CD4-positive, alpha-beta T cell treated with Interleukin-4 for 1 hour (primary cell): ENCODE measurements at places on chromosomes 11 and 22.

DNA sequence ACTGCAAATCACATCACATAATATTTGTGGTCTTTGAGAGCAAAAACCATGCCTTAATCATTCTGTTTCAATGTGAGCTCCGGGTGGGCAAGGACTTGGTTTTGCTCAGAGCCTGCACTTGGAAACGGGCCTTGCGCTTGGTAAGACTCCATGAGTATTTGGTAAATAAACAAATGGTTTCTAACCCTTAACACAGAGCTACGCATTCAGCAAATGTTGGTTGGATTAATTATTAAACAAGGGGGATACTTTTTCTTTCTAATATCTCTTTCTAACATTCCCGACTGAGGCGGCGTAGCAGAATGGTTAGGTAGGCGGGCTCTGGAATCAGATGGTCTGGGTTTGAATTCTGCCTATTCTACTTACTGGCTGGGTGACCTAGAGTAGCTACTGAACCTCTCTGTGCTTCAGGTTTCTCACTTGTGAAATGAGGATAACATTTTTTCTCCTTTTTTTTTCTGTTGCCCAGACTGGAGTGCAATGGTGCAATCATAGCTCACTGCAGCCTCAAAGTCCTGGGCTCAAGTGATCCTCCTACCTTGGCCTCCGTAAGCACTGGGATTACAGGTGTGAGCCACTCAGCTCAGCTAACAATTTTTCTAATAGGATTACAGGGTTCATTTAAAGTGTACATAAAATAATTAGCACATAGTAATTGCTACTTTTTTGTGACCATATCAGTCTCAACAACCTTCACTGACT is 3.4 kb upstream of the FAM83F start:
- DNase-seq: no peak

GRCh38 chr22:43136255-43136654 is 6.9 kb downstream of the MCAT start:
- peak; percentile 47 for DNase-seq

GRCh38 chr11:13336246-13336878 is 58.8 kb downstream of the BMAL1 start:
- DNase-seq: no peak

DNA sequence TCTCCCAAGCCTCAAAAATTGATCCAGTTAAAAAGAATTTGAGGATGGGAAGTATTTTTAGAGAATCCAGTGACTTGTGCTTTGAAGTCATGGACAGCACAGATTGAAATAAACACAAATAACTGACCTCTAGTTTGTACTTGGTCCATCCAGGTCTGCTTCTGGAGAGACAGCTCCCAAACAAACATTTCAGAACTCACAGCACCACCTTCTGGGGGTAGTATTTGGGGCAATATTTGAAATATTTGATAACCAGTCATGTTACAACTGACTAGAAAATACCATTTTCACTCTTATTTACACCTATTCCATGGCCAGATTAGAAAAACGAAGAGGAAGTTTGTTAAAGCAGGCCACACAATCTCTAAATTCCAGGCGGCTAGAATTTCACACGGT is 56.2 kb downstream of the CTSC start:
- no peak for DNase-seq

GRCh38 chr11:61771985-61772455 is 19.6 kb downstream of the MYRF start:
- no peak for DNase-seq

- no peak for DNase-seq
These were observed 663.9 kb downstream of the DLG2 start for GRCh38 chr11:84963240-84963639.

DNA sequence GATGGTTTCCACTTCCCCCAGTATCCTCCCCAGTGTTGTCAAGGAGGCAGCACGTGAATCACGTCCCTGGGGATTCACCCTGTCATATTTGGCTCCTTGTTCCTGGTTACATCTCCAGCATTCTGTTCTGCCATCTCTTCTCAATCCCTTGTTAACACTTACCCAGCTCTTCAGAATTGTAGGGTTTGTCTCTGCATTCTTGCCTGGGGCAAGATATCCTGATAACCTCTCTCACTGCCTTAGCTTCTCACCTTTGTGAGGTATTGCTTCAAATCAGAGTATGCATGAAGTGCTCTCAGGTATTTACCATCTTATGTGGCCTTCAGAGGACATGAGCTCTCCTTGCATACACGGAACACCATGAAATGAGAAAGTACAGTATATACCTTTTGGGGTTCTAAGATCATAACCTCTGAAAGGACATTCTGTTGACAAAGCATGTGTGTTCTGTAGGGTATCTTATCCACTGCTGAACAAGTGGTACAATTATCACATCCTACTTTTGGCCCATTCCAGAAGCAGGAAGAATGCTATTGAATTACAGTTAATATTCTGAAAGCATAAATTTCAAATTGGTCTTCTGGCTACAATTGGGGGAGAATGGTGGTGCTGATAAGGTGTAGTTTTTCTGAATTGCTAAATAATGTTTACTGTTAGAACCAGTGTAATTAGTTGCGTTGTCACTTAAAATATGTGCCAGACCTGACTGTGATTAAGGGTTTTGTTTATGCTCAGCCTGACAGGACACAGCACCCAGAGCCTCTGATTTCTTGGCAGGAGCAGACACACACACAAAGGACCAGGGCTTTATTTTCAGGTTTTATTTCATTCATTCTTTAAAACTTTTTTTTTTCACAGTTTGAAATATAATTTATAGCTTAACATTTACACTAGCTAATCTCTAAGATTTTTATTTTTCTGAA is 32.7 kb downstream of the VSTM5 start:
- no peak for DNase-seq

- DNase-seq: no peak
These were observed 33.7 kb downstream of the PICALM start for GRCh38 chr11:86035164-86035563.

DNA sequence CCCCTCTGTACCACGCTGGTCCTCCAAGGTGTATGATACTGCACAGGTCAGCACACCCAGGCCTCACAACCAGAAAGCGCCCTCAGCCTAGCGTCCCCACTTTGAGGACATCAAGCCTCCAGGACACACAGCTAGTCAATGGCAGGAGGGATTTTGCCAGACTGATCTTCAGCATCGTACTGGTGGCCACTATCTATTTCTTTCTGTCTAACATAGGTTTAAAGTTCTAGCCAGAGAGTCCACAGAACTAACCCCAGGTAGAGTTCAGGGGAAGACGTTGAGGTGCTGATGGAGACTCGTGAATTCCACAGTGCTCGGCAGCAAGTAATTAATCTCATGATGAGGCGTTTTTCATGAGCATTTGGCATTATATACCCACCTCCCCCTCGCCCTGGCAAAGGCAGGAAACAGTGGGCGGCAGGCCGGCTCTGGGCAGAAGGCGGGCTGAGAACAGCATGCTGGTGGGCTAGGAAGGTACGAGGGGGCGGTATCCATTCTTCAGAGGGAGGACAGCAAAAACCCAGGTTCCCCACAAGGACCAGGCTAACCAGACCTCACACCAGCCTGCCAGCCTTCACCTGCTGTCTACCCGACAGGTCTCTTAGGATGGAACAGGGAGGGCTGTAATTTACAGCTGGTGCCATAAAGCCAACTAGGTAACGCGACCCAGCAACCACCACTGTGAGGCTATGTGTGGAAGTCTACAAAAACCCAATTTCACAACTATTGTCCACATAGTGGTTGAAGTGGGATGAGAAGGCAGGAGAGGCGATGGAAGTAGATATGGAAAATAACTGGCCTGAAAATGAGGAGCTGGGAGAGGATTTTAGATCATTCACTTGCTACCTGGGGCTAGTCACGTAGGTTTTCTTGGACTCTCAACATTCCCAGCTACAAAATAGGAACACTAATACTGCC is 18.5 kb downstream of the MYH9 start:
- DNase-seq: peak; percentile 61

DNA sequence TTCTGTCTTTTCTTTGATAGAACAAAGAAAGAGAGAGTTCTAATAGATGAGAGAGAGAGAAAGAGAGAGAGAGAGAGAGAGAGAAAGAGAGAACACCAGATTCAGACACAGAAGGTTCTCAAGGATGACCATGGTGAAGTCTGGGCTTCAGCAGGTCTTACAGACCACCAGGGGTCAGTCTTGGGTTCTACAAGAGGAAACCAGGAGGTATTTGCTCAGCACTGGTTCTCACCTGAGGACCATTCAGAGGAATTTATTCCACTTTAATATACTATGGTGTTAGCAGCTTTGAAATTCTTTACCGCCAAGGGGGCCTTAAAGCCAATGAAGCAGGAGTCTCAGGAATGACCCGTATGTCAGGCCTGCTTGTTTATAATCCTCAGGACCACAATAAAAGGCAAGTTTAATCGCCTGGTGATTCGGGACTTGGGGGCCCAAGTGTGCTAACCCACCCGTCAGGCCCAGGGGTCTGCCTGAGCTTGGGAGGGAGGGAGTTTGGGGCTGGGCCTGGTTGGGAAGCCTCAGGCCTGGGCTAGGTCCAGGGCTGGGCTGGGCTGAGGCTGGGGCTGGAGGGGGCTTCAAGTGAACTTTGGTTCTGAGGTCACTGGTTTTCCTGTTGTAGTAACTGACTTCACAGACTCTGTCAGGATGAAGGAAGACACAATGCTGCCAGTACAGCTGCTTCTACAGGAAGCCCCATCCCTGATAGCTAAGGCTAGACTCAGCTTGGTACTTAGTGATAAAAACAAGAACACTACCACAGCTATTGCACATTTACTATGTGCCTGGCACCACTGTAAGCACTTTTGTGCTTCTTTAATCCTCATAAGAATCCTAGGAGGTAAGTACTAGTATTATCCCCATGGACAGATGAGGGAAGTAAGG is 179.2 kb upstream of the ZBED5 start:
- peak; percentile 44 for DNase-seq

GRCh38 chr11:134781380-134781866 is 369.4 kb upstream of the B3GAT1 start:
- no peak for DNase-seq

DNA sequence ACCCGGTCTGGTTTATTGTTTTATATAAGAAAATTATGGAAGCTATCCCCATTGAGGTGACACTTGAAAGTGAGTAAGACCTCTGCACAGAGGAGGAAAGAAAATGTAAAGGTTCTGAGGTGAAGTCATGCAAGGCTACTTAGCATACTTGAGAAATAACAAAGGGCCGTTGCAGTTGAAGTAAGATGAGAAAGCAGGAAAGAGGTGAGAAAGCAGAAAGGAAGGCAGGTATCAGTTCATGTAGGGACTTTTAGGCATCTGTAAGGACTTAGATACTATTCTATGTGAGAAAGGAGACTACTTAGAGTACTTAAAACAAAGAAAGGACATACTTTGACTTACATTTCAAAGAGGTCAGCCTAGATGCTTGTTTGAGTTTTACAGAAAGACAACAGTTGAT is 84.7 kb downstream of the CASP12 start:
- no peak for DNase-seq

GRCh38 chr11:35791088-35791958 is 128.7 kb downstream of the TRIM44 start:
- DNase-seq: no peak

DNA sequence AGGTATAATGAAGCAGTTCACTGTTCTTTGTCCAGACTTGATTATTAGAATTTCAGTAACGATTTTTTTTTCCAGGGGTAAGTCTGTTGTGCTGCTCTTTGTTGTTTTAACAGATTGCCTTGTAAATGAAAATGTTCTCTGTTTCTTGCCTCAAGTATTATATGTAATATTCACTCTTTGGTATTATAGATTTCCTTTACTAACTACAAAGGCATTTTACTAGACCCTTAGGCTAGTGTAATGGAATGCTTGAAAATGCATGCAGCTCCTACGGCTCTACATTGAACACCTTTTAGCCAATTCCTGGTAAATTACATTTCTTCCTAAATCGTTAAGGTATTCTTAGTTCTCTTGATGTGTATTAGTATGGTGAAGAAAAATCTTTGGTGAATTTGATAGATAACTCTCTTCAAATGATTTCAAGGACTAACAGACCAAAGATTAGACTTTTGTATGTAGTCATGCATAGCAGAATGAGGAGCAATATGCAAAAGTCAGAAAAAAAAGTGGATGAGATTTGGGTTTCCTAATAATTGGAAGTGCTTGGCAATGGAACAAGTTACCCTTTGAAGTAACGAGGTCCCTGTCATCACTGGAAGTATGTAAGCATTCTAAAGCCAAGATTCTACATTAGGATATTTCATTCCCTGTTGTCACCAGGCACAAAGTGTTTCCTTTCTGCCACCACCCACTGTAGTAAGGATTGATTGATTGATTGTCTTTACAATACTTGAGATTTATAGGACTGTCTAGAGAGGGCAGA is 113.1 kb downstream of the DBX1 start:
- no peak for DNase-seq

DNA sequence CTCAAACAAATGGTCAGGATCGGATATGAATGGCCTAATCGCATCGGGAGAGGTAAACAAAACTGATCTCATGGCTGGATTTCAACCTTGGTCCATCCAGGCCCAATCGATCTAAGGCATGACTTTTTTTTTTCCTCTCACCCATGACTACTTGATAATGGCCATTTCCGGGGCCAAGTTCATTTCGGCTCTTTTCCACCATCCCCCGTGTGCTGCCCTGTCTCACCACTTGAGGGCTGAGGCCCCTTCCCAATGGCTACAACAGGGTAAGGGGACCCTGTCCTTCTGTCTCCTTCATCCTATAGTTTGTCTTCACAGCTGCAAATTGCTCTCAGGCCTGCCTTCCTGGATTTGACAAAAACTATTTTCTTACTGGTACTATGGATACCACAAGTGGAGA is 26.7 kb downstream of the GRAP2 start:
- no peak for DNase-seq

DNA sequence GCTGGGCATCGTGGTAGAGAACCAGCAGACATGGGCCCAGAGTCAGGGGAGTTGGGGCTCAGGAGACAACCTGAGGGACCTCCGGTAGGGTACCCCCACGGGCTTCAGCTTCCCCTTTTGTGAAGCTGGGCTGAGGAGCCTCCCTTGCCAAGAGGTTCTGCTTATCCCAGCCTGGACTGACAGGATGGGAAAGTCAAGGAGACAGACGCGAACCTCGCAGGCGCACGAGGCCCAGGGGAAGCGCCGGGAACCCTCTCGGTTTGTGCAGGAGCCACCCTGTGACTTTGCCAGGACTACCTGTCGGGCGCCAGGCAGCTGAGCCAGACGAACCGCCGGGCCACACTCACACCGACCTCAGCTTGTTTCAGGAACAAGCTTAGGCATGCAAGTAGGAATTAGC is 566.1 kb downstream of the BRD1 start:
- DNase-seq: no peak

- DNase-seq: no peak
These were observed 15.4 kb upstream of the MYOD1 start for GRCh38 chr11:17703951-17704350.

DNA sequence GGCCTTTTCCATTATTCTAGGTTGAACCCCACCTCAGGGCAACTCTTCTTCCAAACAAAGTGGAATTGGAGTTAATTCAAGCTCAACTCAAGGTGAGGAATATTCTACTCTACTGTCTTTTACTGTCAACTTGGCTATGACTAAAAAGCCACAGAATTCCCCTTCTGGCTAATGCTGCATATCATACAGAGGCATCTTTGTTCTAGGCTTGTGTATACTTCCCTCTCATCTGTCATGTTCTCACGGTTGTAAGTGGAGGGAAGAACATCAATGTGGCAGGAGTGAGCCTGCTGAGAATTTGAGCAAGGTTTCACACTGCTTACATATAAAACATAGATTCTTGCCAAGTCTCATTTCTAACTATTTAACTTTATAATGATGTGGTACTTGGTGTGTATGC is 921.4 kb upstream of the CNTN5 start:
- no peak for DNase-seq

- no peak for DNase-seq
These were observed 38.0 kb upstream of the CDON start for GRCh38 chr11:126100716-126101115.

- DNase-seq: no peak
These were observed 32.7 kb downstream of the TBC1D22A start for GRCh38 chr22:46795140-46795539.

- DNase-seq: no peak
These were observed 695.3 kb downstream of the TBC1D22A start for GRCh38 chr22:47457509-47458300.
